Fibroblast of skin of scalp (primary cell): ENCODE measurements at places on chromosomes 7 and 10.

GRCh38 chr10:100878291-100878910 lies 34.4 kb upstream of the SLF2 start:
- DNase-seq = peak; percentile 81

- DNase-seq = peak; percentile 79
Measured at GRCh38 chr10:61975391-61975932, 74.0 kb downstream of the ARID5B start.

GRCh38 chr7:131859147-131859821 lies 302.9 kb upstream of the PODXL start:
- peak; percentile 73 for DNase-seq

DNA sequence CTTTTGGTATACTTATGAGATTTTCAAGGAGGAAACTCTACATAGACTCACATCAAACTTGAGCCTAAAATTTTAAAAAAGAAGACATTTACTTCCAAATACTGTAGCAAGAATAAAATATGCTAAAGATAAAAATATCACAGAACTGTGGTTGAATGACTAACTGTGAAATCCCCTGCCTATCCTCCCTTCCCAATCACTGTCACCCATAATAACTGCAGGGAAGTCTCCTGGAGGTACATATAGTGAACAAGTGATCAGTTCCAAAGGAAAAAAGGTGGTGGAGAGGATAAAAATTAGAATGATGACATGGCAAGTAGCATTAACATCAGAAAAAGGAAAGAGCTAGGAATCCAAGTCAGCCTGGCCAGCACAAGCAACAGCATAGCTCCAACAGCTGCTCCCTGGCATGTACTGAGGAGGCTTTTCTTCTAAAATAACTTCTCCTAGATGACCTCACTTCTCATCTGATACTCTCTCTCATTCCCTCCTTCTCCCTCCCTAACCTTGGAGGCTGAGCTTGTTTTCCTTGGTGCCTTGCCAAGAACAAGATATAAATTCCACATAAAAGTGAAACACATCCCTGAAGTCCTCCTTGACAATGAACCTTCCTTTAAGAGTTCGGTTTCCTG lies 124.0 kb downstream of the IQUB start:
- DNase-seq = peak; percentile 14

GRCh38 chr7:38829488-38830165 lies 79.4 kb downstream of the VPS41 start:
- no peak for DNase-seq

GRCh38 chr10:95819620-95820329 lies 63.8 kb downstream of the ENTPD1 start:
- no peak for DNase-seq
